ENCODE measurements at places on chromosomes 12 and 14.

DNA sequence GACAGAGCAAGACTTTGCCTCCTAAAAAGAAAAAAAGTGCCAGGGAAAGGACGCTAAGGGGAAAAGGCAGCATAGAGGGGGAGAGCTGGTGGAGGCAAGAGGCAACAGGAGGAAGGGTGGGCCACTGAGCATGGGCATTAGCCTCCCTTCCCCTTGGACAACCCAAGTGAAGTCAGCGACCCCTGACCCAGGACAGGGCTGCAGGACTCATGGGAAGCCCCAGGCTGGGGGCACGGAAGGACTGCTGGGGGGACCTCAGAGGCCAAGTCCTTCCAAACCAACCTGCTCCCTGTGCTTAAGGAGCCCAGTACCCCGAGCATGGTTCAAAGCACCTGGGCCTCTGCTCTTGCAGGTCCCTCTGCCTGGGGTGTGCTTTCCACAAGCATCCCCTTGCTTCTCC, 27.5 kb downstream of the CMKLR1 start:
- DNase-seq, result no peak

GRCh38 chr14:77103475-77103874, 5.4 kb downstream of the CIPC start:
- DNase-seq, result no peak

GRCh38 chr14:20805485-20805884, 2.8 kb upstream of the RNASE1 start:
- DNase-seq, result no peak

- DNase-seq, result no peak
Observed at GRCh38 chr14:22448905-22449599, 140.0 kb downstream of the DAD1 start.

GRCh38 chr12:28114488-28114887, 75.8 kb upstream of the CCDC91 start:
- DNase-seq, result no peak
